ENCODE measurements at places on chromosomes 6 and 20.

DNA sequence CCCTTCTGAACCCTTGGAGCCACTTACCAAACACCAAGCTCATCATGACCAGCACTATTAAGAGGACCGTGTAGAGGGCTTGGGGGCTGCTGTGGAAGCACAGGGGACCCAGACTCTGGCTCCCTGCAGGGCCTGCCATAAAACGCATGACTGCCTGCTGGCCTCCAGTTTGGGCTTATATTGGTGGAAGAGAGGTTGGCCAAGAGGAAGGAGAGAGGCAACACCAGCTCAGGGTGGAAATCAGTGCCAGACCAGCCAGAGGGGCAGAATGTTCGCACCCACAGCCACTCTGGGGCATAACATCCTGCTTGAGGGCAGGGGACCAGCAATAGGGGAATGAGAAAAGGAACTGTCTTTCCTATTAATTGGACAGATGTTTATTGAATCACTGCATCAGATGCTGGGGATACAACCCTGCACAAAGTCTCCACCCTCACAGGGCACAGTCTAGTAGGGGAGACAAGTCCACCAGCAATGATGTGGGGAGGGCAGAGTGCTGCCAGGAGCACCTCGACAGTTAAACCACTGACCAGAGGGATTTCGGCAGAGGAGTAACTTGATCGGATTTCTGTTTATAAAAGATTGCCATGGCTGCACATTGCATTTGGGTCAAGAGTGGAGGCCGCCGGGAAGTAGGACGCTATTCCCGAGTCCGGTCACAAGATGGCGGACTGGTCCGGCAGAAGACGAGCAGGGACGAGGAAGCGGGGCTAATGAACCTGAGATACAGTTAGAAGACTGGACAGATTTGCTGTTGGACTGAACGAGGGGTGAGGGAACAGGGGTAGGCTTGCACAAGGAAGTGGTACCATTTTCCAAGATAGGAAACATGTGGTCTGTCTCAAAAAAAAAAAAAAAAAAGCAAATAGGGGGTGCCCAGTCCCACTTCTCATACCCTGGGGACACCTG, at the start of gene LY6G5C:
LY6G5C (minus strand) TSS at position 842 of the 909 bp plus-strand sequence; CDS start at position 148, 694 bp downstream.
- DNase-seq = peak; percentile 43

- DNase-seq = no peak
These were observed 200.7 kb upstream of the BMP2 start for GRCh38 chr20:6566821-6567220.

- DNase-seq = no peak
These were observed 59.1 kb downstream of the AGPAT4 start for GRCh38 chr6:161214722-161215121.

DNA sequence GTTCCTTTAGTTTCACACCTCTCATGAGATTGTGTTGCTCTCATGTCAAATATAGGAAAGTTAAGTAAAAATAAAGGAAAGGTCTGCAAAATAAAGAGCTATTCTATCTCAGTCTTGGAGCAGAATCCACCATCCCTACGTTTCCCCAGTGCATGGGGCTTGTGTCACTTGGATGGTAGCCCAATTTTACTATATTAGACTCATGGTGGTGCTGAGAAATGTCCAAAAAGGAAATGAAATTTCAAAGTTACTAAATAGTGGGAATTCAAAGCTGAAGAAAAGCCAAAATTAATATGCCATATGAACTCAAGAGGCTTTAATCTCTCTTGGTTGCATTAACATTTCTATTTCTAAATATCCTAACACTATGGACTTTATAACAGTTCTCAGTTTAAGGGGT, 1283.3 kb upstream of the GJE1 start:
- DNase-seq = no peak

DNA sequence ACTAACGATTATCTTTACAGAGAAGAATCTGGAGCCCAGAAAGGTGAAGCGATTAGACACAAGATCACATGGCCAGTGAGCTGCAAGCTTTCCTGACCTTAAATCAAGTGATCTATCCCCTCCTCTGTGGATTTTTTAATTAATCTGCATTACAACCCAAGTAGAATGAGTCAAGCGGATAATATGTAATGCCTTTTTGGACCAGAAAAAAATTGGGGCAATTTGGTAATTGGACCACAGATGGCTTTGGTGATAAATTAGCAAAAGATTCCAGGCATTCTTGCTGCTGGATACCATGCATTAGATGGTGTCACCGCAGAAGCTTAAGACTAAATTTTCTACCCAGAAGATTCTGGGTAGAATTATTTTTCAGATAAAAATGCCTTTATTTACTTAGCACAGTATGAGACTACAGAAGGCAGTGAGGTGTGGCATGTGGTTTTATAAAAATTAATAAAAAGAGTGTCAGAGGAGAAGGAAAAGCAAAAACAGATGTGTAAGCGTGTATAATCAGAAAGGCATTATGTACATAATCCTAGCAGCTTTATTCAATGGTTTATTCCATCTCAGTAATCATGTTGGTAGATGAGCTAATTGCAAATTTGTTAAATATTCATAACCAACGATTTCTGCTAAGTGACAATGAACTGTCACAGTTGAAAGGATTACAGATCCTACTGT, 53.9 kb upstream of the PCSK2 start:
- DNase-seq = no peak

- DNase-seq = no peak
These were observed 23.0 kb upstream of the IL17A start for GRCh38 chr6:52162940-52163908.

GRCh38 chr6:12182676-12183075, 107.5 kb upstream of the EDN1 start:
- DNase-seq = no peak

- DNase-seq = no peak
These were observed 877.3 kb upstream of the MAP3K7 start for GRCh38 chr6:91464201-91464600.

GRCh38 chr6:74638412-74638811, 567.4 kb downstream of the COL12A1 start:
- no peak for DNase-seq

GRCh38 chr6:10633216-10633615, 61.2 kb downstream of the C6orf52 start:
- DNase-seq = no peak

GRCh38 chr6:7267466-7268091, 45.4 kb downstream of the SSR1 start:
- DNase-seq = no peak

DNA sequence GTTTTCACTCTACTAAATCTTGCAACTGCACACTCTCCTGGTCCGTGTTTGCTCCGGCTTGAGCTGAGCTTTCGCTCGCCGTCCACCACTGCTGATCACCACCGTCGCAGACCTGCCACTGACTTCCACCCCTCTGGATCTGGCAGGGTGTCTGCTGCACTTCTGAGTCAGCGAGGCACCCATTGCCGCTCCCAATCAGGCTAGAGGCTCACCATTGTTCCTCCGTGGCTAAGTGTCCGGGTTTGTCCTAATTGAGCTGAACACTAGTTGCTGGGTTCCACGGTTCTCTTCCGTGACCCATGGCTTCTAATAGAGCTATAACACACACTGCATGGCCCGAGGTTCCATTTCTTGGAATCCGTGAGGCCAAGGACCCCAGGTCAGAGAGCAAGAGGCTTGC, 98.6 kb upstream of the GPR6 start:
- no peak for DNase-seq

DNA sequence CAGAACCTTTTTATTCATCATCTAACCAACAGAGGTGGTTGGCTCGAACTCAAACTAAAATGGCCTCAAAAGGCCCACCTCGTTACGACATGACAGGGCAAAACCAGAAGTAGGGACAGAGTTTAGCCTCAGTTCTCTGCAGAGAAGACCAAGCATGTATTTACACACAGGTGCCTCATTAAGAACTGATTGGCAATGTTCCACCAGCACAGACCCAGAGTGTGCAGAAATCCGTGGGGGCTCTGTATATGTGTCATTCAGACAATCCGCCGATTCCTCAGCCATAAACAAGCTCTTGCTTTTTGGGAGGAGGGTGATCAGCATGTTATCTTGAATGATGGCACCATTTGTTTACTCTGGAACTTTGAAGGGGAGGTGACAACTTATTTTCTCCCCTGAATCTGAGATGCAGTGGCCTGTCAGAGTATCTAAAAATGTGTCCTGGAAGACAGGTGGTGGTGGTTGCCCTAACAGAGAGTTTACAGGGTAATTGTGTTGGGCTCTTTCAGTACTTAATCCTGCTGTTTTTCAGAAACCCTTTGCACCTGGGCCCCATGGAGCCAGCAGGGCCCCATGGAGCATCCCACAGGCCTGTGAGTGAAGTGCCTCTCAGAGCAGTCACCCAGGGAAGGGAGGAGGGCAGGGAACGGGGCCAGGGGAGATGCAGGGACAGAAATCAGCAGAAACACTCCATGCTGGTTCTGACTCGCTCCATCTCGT, 29.1 kb upstream of the C20orf203 start:
- DNase-seq = no peak

- DNase-seq = no peak
These were observed 99.2 kb downstream of the HIVEP1 start for GRCh38 chr6:12111363-12111670.

GRCh38 chr20:57167971-57168701, 98.3 kb downstream of the BMP7 start:
- DNase-seq = no peak

DNA sequence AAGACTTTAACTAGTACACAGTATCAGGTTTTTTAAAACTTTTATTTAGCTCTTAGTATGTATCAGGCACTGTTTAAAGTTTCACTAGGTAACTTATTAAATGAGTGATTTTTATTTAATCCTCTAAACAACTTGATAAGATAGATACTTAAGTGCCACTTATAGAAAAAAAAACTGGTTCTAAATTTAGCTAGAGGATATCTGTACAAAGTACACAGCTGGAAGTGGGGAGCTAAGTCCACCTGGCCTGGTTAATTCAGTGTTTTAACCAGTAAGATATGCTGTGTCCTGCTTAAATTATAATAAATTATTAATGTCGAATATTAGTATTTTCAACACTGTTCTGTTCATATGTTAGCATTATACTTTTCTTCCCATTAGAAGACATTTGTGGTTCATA, 37.5 kb downstream of the SYCP2 start:
- DNase-seq = no peak

GRCh38 chr6:84770521-84770920, 6.1 kb upstream of the TBX18 start:
- DNase-seq = no peak

GRCh38 chr6:92763680-92764079, 655.7 kb downstream of the EPHA7 start:
- no peak for DNase-seq

DNA sequence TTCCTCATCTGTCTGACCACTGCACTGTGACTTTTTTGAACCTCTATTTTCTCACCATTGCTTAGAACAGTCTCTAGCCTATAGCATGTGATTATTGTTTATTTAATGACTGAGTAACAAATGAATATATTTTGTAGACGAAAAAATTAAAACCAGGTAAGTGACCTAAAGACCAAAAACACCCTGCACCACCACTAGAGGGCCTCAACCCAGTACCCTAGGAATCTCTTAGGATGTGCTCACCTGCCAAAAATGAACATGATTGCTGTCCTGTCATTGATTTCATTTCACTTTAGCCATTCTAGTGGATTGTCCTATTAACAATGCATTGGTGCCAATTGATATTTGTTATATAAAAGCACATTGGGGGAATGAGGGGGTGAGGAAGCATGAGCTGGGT, 199.1 kb downstream of the COL9A1 start:
- DNase-seq = no peak

- no peak for DNase-seq
These were observed 17.1 kb downstream of the REPS1 start for GRCh38 chr6:138970856-138971425.

GRCh38 chr6:39896701-39897100, 37.6 kb downstream of the MOCS1 start:
- DNase-seq = no peak

- no peak for DNase-seq
These were observed 106.0 kb upstream of the CST7 start for GRCh38 chr20:24842918-24843715.

DNA sequence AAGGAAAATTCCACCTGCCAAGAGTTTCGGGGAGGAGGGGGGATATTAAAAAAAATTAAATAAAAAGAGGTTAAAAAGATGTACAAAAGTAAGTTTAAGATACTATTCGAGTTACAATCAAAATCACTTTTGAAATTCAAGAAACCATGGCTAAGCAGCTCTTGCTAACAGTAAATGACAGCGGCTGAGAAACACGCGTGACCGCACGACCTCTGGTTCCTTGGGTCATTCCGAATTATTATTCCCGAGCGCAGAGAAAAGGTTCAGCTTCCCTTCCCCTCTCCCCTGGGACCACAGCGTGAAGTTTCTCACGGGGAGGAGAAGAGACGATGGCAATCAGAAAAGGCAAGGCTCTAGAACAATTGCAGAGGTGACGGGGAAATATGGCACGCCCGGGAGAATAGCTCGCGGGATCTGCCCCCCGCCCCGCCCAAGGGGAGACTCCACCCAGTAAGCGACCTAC, 496 bp downstream of the TMEM242 start:
- no peak for DNase-seq

DNA sequence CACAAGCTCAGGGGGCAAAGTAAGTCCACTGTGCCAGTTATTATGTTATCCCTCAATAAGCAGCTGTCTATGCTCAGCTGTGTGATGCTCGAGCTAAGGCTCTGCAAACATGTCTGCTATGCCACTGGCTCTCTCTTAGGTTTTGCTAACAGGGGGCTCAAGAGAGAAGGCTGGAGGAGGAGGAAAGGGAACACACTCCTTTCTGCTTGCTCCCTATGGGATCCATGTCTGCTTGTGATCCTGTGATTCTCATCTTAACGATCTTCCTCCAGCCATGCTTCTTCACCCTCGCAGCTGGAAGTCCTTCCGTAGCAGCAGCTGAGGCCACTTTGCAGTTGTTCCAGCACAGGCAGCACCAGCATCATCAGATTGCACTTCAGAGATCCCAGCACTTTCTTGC, 37.0 kb upstream of the IGF2R start:
- no peak for DNase-seq

GRCh38 chr6:66396549-66396948, 689.5 kb upstream of the EYS start:
- DNase-seq = no peak

GRCh38 chr6:88045521-88046136, 2.0 kb upstream of the SPACA1 start:
- no peak for DNase-seq

GRCh38 chr6:169793408-169793807, 42.0 kb downstream of the ERMARD start:
- no peak for DNase-seq

- no peak for DNase-seq
These were observed 22.2 kb downstream of the PSMG4 start for GRCh38 chr6:3280866-3281465.

DNA sequence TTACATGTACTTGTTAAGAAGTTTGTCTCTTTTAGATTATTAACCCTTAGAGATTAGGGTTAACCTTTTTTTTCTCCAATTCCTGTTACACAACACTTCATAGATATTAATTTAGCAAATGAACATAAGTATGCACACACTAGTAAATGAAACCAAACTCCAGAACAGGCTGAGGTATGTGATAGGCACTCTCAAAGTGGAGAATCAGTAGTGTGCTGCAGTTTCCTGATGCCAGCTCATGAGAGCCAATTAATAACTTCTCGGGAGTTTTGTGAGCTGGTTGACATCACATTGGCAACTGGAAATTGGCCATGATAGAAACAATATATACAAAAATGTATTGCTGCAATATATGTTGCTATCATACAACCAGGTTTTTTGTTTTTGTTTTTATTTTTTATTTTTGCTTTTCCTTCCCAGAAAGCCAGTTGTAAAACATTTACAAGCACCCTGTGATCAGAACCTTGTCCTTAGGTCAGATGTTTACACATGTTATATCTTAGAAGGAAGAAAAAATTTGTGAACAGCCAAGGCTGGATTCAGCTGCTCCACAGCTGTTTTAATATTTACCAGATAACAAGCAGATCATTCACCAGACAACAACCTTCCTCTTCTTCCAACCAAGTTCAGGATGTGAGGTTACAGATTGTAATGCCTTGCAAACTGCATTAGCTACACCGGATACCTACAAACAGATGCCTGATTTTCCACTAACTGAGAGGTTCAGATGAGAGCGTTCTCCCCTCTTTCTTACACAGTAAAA, 42.4 kb upstream of the ECHDC1 start:
- no peak for DNase-seq
